ENCODE measurements at places on chromosomes 1 and 21.

GRCh38 chr1:12600880-12601633 lies 17.0 kb downstream of the DHRS3 start:
- no peak for DNase-seq

DNA sequence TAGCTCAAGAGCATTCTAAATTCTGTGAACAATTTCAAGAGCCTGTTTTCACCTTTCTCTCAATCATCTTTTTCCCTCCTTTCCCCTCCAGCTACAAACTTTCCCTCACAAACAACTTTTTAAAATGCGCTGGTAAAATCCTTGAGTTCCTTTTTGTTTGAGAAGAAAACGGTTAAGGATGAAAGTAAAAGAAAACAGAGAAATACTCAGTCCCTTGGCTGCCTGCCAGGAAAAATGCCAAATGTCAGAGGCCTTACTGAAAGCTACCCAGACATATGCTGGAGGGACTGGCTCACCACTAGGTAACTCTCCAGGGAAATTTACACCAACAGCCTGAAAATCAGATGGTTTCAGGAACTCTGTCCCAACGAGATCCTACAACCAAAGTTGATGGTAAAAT lies 11.0 kb upstream of the SERBP1 start:
- no peak for DNase-seq

DNA sequence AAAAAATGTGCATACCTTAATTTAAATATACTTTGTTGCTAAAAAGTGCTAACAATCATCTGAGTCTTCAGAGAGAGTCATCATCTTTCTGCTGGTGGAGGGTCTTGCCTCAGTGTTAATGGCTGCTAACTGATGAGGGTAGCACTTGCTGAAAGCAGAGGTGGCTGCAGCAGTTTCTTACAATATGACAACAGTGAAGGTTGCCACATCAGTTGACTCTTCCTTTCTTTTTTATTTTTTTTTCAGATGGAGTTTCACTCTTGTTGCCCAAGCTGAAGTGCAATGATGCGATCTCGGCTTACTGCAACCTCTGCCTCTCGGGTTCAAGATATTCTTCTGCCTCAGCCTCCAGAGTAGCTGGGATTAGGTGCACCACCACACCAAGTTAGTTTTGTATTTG lies 2.6 kb upstream of the CFAP45 start:
- no peak for DNase-seq

DNA sequence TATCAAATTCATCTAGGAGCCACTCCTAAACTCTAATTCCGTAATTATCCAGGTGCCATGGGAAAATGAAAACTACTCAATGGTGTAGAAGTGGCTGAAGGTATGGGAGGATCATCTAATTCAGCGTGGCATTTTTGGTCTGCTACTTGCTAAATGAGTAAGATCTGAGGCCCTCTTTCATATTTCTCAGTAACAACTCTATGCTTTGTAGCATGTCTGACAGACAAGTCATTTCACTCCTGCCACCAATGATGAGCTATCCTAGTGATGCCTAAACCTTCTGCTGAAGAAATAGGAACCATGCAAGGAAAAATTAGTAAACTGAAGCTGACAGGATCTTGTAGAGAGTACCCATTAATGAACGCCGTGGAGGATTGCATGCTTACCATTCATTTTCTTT lies 145.3 kb downstream of the NTNG1 start:
- no peak for DNase-seq

DNA sequence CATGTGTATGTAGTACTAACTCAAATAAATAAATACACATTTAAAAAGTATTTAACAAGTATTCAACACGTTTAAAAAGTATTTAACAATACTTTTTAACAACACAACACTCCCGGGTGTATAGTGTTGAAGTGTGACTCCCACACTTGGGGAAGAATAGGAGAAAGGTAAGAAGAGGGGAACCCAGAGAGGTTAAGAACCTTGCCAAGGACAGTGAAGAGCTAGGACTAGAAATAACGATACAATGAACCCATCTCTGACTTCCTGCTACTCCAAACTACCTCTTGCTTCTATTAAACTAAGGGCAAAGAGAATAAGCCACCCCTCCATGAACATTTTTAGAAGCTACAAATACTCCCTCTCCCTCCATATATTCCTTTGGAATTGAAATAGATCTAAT lies 1.7 kb upstream of the GFI1 start:
- DNase-seq = no peak

All from AG04450 (cell line).